Stomach (tissue), 19 donors: ENCODE measurements at places on chromosomes 3 and 15. TPM values are rescaled to one million over a fixed set of nuclear protein-coding genes. Genes with fewer than 3 reads are reported as not detected.

FSD2 gene
- not detected for total RNA-seq

PEX5L gene
- total RNA-seq: not detected

RPP14 gene
- 8.7 TPM for total RNA-seq

RTP3 gene
- not detected for total RNA-seq

CHL1 gene
- total RNA-seq: 25.3 TPM

PPM1L gene
- total RNA-seq: 43.2 TPM

APH1B gene
- total RNA-seq: 7.8 TPM

TP63 gene
- total RNA-seq: 0.55 TPM

SIDT1 gene
- 26.3 TPM for total RNA-seq

GRCh38 chr3:134542287-134542958 is 56.6 kb downstream of the CEP63 start:
- DNase-seq: no peak

DNA sequence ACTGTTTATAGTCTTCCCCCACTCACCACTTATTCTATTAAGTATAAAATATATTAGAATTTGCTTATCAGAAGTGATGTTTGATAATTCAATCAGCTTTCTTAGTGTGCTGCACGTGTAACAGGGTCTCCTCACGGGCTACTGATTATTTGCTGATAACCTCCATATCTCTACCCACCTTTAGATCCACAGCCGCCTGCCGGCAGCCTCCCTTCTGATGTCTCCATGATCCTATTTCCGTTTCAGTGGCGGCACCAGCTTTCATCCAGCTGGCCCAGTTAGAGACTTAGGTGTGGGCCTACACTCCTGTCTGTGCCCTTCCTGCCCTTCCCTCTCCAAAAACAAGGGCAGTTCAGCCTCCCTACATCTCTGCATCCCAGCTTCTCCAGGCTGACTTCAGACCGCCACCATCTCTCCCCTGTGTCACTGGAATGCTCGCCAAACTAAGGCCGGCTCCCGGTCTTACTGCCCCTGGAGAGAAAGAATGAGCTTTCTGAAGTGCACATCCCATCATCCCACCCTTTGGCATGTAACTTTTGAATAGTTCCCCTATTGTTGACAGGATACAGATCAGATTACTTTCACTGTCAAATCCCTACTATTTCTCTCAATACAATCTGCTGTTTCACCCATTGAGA is 76.6 kb upstream of the PRTG start:
- DNase-seq: no peak

- no peak for DNase-seq
Observed at GRCh38 chr15:48388910-48389309, 57.7 kb downstream of the DUT start.

- no peak for DNase-seq
Observed at GRCh38 chr3:44954304-44954703, 21.7 kb downstream of the ZDHHC3 start.

DNA sequence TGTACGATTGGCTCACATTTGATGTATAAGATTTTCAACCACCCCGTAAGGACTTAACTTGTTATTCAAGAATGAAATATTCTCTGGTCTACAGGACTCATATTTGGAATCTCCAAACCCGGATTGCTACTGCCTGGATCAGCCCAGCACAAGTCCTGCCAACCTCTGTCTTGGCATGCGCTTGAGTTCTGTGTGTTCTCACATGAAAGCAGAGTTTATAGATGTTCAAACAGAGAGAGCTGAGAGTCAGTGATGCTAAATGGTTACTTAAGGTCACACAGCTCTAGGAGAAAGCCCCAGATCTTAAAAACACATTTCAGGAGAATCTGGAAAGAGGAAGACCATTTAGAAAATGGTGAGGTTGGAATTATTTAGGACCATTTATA is 268.0 kb upstream of the TBL1XR1 start:
- no peak for DNase-seq

- no peak for DNase-seq
Observed at GRCh38 chr3:103601666-103602065, 1166.9 kb downstream of the ZPLD1 start.

- no peak for DNase-seq
Observed at GRCh38 chr3:195877136-195877715, 31.1 kb downstream of the TNK2 start.

- DNase-seq: peak; percentile 75
Observed at GRCh38 chr15:64151727-64152506, at the start of gene SNX22. Gene SNX22, plus strand, starts transcription at chr15:64151731. Its CDS starts 45 bp downstream, at chr15:64151776.

- no peak for DNase-seq
Observed at GRCh38 chr3:160409812-160410610, 10.6 kb downstream of the SMC4 start.

GRCh38 chr15:58419803-58420524 is 11.8 kb upstream of the LIPC start:
- no peak for DNase-seq

DNA sequence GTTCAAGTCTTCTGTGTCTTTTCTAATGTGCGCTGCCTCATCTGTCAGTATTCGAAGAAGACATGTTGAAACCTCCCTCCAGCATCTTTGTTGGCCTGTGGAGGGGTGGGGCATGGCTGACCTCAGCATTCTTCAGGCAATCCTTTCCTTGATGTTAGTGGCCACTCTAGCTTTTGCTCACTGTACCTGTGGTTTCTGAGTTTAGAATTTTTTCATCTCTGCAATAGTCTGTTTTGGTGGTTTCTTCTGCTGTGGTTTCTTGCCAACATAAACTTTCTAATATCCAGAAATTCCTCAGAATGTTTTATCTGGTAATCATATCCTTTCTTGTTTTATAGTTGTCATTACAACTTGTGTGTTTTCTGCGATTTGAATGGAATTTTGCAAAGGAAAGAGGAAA is 251.3 kb upstream of the NR2E3 start:
- no peak for DNase-seq

DNA sequence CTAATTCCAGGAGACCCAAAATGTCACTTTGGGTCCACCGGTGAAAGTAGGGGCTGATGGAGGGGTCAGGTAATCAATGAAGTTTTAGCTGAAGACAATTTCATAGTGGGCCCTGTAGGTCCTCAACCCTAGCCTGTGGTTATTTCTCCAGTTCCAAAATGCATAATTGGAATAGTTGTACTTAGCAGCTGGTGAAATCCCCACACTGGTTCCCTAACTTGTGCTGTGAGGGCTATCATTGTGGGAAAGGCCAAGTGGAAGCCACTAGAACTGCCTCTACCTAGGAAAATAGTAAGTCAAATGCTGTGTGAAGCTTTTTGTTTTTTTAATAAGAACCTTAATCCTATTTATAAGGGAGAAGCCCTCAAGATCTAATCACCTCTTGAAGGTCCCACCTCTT is 193.7 kb upstream of the AZI2 start:
- no peak for DNase-seq

GRCh38 chr3:42804831-42805132 is 492 bp upstream of the HIGD1A start:
- DNase-seq: no peak

- DNase-seq: peak; percentile 98
Observed at GRCh38 chr3:101561630-101562328, at the start of gene TRMT10C. Gene TRMT10C, plus strand, starts transcription at chr3:101561868. Its CDS starts 2,914 bp downstream, at chr3:101564782.
